ENCODE measurements at places on chromosomes 13 and 19.

GRCh38 chr19:54148158-54148557, 10.6 kb downstream of the CNOT3 start:
- no peak for DNase-seq

DNA sequence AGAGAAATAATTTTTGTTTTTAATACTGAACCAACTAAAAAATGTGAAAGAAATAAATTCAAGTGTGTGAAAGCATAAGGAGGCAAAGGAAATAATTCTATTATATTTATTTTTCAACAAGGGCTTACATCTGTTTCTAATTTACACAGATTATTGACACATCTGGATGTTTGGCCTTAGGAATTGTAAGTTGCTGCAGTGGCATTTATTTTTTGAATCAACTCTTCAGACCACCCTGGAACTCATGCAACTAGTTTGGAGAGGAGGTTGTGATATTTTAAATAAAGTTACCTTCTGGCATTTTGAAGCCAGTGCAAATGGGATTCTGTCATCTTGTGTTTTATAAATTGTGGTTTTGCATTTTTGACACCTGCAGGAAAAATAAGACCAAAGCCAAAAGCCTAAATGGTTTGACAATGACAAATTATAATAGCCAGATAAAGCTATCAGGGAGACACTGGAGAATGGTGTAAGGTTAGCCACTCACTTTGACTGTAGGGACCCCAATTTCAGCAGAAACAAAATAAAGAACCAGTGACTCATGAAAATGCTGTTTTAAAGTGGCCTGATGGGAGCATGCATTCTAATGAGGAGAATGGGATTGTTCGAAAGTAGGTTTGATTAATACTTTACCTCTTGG, 192.9 kb downstream of the KLF5 start:
- DNase-seq = no peak

DNA sequence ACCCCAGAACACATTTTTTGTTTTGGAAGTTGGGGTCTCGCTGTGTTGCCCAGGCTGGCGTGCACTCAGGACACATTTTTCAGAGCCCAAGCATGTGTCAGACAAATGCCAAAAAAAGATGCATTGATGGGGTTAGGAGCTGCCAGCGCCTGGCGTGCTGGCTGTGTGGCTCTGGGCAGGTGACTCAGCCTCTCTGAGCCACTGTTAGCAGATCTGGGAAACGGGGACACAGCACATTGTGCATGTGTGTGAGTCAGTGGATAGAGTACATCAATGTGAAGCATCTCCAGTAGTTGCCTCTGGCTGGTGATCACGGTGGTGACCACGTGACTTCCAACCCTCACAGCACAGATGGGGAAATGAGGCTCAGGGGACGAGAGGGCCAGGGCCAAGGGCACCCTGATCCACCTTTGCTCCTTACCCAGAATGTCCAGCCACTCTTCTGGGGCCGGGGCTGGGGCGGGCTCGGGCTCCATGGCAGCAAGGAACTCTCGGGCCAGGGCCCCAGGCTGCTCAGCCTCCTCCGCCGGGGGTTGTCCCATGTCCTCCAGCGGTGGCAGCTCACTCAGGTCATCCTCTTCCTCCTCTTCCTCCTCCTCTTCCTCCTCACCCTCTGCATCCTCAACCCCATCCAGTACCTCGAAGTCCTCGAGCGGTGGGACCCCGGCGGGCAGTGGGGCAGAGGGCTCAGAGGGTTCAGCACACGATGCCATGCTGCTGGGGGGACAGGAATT, 1.9 kb downstream of the FKBP8 start:
- DNase-seq = no peak

GRCh38 chr13:65836066-65836465, 1394.1 kb downstream of the PCDH9 start:
- no peak for DNase-seq

DNA sequence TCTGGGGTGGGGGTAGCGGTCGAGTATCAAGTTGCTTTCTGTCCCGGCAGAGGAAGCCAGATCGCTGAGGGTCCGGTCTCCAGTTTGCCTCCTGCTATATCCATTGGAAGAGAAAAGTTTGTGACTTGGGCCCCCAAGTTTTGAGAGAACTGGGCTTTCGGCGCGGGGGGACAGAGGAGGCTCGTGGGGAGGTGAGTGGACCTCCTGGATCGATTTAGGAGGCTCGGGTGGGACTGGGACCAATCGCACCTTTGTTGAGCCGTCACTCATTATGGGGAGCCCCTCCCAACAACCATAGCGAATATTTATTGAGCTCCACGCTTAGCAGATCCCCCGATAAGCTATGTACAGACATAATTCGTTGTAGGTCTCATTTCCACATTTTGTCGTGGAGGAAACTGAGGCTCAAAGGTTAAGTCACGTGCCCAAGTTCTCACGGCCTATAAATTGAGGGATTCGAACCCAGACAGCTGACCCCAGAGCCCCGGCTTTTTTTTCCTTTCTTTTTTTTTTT, 909 bp downstream of the RFXANK start:
- peak; percentile 15 for DNase-seq

DNA sequence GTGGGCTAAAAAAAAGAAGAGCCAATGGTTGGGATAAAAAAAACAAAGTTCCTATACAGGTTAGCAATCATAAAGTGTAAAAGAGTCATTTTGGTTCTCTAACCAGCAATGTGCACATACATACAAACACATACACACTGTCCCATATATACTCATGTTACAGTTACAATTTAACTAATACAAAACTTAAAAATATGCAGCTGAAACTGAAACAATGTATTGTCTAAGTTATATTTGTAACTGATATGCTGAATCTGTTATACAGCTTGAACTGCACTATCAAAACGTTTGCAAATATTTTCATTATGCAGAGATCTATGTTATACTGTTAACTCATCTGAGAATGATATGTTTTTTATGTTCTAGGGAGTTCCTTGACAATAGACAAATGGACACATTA, 173.7 kb downstream of the KLF12 start:
- DNase-seq = no peak

DNA sequence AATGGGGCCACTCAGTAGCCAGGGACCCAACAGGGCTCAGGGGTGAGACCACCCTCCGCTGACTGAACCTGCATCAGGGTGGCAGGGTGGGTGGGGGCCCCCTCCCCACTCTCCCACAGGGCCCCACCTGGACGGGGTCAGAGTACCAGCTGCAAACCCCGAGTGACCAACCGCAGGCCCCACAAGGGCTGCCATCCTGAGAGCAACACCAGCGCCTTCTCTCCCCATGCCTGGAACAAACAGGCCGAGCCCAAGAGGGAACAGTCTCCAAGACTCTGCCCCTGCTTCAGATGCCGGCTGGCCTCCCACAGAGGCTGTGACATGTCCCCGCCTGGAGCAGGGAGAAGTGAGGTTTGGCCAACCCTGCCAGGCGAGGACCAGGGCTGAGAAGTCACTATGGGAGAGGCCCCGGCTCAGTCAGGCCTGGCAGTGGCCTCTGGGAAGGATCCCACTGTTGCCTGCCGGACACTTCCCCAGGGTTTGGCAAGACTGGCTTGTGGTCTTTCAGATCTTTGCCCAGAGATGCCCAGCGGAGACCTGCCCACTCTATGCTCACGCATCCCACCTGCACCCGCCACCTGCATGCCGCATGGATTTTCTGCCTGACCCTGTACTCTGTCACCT, 27.2 kb downstream of the MPND start:
- DNase-seq = no peak

GRCh38 chr13:33274264-33274663, 11.3 kb downstream of the STARD13 start:
- DNase-seq = no peak

GRCh38 chr19:11506967-11507366, 1.3 kb upstream of the ZNF653 start:
- no peak for DNase-seq

GRCh38 chr13:20616059-20616797, 49.3 kb downstream of the IFT88 start:
- no peak for DNase-seq

GRCh38 chr19:35195830-35196229, 32.7 kb downstream of the FAM187B start:
- DNase-seq = no peak

DNA sequence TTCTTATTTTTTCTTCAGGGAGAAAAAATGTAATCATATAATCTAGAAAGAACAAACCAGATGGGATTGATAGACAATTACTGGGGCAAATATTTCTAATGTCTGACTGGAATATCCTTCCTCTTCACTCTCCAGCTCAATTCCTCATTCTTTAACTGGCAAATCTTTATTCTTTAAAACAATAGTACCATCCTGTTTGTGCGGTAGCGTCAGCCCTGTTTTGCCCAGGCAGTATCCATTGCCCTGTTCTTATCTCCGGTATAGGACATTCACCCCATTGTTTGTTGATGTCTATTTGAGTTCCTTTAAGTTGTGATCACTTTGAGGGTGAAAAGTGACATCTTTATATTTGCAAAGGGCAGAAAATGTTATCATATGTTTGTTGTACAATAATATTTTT, 185.4 kb downstream of the POSTN start:
- no peak for DNase-seq

GRCh38 chr13:93758575-93758974, 532.0 kb downstream of the GPC6 start:
- no peak for DNase-seq

DNA sequence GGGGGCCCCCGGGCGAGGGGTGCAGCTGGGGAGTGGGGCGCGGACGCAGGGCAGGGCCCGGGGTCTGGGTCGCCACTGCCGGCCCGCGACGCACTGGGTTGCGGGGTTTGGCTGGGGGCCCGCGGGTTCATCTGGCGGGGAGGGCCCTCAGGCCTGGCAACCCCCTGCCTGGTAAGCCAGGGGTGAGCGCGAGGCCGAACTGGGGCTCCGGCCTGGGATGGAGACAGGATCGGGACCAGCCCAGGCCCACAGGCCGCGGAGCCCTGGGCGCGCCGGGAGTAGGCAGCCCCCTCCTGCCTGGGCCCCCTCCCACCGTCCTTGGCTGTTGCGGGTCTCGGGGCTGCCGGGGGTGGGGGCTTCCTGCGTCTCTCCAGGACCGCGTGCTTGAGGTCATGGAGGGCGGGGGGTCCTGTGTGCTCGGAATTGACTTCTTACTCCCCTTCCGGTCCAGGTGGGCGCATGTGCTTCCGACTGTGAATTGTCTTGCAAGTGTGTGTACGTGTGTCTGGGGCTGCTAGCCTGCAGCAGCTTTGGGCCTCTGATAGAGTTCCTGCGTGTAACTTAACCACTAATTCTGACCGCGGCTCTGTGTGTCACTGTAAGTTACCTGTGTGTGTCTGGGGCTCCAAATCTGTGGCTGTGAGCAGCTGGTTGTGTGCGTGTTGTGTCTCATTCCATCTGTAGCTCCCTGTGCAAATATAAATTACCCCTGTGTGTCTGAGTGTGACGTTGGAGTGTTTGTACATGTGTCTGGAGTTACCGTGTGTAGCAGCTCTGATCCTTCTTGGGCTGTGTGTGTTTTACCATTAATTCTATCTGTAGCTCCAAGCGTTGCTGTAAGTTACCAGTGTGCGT, 751 bp downstream of the GRAMD1A start:
- DNase-seq = peak; percentile 60

DNA sequence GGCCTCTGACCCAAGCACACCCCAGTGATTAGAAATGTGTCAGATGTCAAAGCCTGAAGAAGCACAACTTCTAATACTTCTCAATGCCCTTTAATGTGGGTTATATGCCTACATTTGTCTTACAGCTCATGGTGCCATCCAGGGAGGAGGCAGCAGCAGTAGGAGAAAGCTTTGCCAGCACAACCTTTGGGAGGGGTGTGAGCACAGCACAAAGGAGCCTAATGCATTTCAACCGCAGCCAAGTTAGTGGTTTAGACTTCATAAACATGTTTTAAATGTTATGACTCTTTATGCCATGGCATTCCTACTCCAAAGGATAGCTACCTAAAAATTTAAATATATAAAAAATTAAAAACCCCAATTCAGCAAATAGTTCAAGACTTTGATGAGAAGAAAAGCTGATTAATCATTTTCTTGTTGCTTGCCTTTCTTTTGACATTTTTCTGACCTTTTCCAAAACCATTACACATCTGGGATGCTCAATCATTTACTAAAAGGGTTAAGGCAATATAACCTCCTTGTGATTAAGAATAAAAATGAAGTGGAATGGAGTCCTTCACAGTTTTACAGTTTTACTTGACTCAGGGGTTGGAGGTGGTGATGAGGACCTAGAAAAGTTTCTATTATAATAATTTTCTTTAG, 142.7 kb downstream of the DLEU7 start:
- DNase-seq = no peak

DNA sequence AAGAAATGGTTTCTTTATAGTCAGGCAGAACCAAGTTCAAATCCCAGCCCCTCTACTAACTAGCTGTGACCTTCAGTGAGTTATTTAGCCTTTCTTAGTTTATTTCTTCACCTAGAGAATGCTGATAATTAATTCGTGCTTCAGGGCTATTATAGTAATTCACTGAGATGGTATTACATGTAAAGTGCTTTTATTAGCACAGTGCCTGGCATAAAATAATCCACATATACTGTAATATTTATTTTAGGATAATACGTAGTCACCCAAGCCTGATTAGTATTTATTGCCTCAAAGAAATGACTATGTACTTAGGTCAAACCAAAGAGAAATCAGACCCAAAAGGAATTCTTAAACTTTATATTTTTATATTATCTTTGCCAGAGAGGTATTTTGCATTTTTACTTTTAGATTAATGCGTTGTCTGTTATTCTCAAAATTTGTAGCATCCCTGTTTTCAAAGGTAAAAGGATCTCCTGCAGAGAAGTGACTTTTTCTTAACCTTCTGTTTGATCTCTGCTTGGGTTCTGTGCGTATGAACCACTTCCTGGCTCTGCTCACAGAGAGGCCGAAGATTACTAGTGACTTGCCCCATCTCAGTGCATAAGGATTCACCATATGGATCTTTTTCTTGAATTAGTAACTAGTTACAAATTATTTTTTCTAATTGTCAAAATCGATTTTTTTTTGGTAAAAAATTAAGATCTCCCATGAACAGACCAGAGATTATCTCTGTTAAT, 19.7 kb downstream of the UBAC2 start:
- no peak for DNase-seq

- no peak for DNase-seq
These were observed 66.5 kb downstream of the NDFIP2 start for GRCh38 chr13:79547211-79548195.

DNA sequence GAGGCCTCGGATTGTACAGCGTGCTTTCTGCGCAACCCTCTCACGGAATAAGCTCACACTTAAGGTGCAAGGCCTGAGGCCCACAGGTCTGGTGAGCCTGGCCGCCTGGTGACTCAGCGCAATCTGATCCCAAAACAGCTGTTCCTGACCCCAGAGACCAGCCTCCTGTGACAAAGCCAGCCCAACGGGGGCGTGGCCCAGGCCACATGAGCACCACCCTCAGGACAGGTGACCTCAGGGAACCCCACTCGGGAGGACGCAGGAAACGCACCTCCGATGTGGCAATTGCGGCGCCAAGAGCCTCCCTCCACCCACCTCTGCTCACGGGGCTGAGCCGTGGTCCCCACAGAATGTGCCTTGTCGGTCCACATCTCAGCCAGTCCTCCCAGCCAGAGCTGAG, 26.4 kb downstream of the GRTP1 start:
- no peak for DNase-seq

Data from activated CD4-positive, alpha-beta T cell treated with anti-CD3 and anti-CD28 coated beads for 4 hours (primary cell).